ENCODE measurements at places on chromosomes 6 and 20. TPM values are rescaled to one million over a fixed set of nuclear protein-coding genes. Genes with fewer than 3 reads are reported as not detected.

GRCh38 chr20:37298190-37298939 lies 8.9 kb downstream of the MANBAL start:
- DNase-seq, result no peak

GRCh38 chr6:12543953-12544352 lies 172.6 kb upstream of the PHACTR1 start:
- DNase-seq, result no peak

GRCh38 chr6:56541741-56542360 lies 100.8 kb downstream of the DST start:
- DNase-seq, result no peak

DNA sequence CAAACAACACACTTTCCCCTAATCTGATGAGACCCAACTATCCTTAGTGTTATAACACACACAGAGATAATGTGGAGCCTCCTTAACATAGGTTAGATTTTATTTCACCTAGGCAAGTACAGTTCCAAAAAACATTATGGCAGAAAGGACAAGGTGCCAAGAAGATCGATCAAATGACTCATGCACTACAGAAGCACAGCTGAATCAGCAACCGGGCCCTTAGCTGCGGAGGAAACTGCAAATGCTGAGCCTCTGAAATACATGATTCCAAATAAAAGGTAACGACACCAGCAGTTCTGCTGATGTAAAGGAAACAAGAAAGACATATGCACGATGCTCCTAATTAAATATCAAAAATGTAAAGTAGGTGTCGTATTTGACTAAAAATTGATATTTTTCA lies 19.9 kb upstream of the MUC21 start:
- DNase-seq, result no peak

DNA sequence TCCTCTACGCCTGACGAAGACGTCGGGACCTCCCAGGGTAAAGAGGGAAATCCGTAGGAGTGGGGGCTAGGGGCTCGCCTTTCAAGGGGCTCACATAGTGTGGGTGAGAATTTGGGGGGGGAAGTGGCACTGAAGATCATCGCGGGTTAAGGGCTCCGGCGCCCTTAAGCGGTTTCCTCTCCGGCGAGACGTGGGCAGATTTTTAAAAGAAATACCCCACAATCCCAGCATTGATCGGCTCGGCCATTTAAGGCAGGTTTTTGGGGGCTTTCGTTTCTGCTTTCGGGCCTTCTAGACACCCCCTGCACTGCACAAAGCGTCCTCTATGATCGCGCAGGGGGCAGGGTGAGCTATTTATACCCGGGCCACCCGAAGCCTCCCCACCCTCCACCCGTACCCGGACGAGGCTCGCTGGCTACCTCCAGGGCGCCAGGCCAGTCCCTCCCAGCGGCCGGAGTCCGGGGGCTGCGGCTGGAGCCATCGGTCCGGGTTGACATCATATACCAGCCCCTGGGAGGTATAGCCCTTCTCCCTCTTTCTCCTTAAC lies 1.2 kb downstream of the NKX2-2 start:
- no peak for DNase-seq

GRCh38 chr6:22444330-22444729 lies 125.0 kb upstream of the HDGFL1 start:
- DNase-seq, result peak; percentile 24

DNA sequence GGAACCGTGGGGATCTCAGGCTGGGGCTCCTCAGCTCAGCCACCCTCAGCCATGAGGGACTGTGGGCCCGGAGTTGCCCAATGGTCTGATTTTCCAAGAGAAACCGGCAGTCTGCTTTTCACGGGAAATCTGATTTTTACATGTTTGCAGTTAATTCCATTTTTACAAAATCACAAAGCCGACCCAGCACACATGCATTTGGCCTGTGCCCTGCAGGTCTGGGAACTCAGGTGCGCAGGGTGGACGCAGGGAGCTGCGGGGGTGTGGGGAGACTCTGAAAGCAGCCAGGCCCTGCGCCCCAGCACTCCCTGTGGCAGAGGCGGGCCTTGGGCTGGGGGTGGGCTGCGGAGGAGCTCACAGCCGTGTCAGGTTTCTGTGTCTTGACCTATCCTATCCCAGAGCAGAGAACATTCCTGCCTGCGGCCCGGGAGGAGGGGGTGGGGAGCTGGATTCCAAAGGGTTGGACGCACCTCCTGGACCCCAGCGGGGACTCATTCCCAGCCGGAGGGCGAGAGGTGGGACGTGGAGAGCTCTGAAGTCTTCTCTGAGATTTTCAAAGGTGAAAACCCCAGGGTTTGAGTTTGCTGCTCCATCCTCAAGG lies 60.6 kb downstream of the ADNP start:
- peak; percentile 77 for DNase-seq

- DNase-seq, result no peak
These were observed 1137.3 kb upstream of the ADGRB3 start for GRCh38 chr6:67497749-67498148.

DNA sequence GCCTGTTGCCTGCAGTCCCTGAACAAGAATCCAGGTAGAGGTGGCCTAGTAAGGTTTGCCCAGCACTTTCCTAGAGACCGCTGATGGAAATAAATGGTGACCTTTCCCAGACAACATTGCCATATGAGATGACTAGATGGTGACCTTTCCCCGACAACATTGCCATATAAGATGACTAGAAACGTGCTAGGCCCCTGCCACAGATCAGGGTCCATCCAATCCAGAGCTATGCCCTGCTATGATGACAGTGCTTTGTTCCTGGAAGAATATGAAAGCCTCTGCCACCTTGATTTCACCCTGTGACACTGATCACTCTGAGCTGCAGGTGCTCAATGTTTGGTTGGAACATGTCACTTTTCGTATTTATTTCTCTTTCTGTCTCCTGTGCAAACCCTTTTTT lies 133.8 kb upstream of the SPTLC3 start:
- no peak for DNase-seq

The GJA10 gene
- not detected for total RNA-seq

The UNC5CL gene
- 38.1 TPM for total RNA-seq

The HLA-DQA2 gene
- not detected for total RNA-seq

Data from hepatocyte (in vitro differentiated cells).